A673 (cell line): ENCODE measurements at places on chromosomes 1 and 21. TPM values are rescaled to one million over a fixed set of nuclear protein-coding genes. Genes with fewer than 3 reads are reported as not detected.

- DNase-seq: peak; percentile 68
Measured at GRCh38 chr1:192809307-192810252, 741 bp downstream of the RGS2 start.

DNA sequence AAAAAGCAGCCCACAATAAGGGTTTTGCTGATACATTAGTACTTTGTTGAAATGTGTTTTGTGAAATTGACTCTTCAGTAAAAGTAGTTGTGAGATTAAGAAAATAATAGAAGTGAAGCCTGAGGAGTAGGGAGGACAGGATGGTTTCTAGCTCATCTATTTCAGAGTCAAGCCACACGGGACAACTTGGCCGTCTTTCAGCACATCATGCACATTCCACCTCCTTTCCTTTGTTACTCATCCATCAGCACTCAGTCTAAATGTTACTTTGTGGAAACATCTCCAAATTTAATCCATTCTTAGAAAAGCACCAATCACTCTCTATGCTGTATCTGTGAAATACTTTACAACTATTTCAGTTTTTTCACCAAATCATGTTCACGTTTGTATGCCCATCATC lies 223.3 kb downstream of the FGGY start:
- no peak for DNase-seq

GRCh38 chr1:159185121-159185520 lies 13.7 kb downstream of the CADM3 start:
- DNase-seq: no peak

NCF2 gene
- not detected in 2 replicates for total RNA-seq

DNA sequence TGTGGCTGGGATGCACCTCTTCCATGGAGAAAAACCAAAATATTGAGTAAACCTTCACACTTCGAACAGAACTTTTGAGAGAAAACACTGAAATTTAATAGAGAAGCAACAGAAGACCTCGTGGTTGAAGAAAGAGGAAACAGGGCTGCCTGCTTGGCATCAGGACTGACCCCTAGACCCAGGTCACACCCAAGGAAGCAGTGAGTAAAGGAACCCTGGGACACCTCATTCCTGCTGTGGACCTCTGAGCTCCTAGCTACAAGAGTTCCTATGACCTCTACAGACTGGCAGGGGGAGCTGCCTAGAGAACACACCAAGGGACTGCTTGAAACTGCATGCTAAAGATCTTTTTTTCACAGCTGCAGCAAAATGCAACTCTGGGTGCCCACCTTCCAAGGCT lies 67.8 kb downstream of the FASLG start:
- DNase-seq: no peak

- no peak for DNase-seq
Measured at GRCh38 chr1:115123116-115123515, 33.8 kb upstream of the TSPAN2 start.

GRCh38 chr1:58722967-58723366 lies 23.1 kb upstream of the MYSM1 start:
- no peak for DNase-seq

DNA sequence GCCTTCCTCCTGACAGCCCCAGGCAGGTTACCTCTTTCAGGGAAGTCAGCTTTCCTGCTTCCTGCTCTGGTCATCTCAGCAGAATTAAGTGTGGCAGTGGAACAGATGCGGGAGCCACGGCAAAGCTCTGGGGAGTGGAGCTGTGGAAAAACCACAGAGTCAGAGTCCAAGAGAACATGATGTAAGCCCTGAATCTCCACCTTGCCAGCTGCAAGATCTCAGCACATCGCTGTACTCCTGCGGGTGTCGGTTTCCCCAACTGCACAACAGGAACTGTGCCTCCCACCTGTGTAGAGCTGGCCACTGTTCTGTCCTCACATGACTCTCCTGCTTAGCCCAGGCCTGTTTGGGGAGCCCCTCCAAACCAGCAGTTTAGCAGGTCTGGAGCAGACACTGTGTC lies 123.7 kb downstream of the MATN1 start:
- DNase-seq: no peak

- peak; percentile 78 for DNase-seq
Measured at GRCh38 chr1:183817576-183818288, 12.8 kb downstream of the RGL1 start.

DNA sequence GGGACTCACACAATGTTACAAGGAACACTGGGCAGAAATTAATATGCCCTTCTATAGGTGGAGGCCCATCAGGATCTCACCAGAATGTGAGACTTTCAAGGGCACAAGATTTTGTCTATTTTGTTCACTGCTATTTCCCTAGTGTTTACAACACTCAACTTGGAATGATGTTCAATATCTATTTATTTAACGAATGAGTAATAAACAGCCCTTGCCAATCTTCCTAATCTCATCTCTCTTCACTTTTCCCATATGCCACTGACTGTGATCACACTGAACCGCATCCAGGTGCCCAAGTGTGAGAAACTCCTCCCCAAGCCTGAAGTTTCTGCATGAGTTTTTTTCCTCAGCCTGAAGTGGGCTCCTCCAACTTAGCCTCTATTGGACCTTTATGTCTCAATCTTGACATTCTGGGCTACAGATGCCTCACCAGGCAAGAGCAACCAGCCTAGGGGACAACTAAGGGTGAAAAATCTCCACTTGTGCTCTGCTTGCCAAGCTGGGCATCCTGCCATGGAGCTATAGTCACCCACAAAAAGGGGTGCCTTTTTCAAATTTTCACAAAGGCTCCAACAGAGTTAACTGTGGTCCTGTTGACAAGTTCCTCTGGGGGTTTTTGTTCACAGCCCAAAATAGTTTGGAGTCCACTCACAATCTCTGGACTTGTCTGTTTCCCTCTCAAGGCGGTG lies 105.6 kb downstream of the PLPP3 start:
- DNase-seq: no peak

CLEC20A gene
- not detected in 2 replicates for total RNA-seq

UBASH3A gene
- not detected in 2 replicates for total RNA-seq

DNA sequence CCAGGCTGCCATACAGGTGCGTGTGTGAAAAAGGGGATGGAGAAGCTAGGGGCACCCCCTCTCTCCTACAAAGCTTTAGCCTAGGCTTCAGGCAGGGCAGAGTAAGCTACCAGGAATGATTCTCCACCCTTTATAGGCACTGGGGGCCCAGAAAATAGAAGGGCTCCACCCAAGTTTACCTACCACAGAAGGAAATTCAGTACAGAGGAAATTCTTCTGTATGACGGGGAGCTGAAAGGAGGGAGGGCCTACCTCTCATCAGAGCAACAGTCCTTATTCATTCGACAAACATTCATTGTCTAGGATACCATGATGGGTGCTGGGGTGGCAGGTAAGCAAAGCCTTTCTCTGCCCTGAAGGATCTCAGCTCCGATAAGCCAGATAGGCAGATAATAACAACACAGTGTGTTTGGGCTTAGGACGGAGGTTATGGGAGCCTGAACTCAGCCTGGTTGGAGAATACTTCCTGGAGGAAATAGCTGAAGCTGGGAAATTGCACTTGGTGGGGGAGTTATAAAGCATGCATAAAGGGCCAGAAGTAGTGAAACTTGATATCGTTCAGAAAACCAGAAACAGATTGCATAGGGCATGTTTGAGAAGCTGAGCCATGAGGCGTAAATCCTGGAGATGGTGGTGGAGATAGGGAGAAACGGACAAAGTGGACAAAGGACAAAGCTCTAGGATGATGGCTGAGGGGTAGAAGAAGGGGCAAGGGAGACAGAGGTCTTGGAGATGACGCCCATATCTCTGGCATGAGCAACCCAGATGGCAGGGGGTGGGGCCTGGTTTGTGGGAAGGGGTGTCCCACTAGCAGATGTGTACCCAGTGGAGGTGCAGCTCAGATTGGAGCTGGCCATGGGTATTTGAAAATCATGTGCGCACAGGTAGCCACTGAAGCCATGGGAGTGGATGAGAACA lies 5.3 kb upstream of the P3R3URF start:
- DNase-seq: peak; percentile 49

DNA sequence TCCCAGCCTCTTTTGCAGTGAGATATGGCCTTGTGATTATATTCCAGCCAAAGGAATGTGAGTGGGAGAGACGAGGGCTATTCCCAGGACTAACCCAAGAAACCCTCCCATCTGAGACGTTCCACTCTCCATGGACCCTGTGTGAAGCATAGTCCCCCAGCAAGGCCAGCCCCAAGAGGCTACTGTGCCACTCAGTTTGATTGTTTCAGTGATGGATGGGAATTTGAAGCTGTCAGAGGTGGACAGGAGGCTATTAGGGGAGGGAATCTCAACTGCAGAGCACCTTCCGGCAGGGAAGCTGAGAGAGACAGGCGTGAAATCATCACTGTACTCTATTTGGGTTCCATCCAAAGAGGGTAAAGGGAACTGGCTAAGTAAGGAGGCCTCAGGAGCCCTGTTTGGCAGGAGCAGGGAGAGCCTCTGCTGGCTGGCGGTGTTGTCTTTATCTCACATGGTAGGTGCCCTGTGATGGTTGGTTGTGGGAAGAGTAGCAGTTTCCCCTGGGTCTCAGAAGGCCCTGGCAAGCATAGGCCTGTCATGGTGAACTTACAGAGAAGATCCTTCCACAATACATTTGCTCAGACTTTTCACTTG lies 3.4 kb upstream of the TEX35 start:
- no peak for DNase-seq

CFHR5 gene
- total RNA-seq: not detected in 2 replicates

GRCh38 chr1:214220891-214221290 lies 60.1 kb upstream of the SMYD2 start:
- DNase-seq: no peak

C1orf74 gene
- total RNA-seq: 4.2 and 5.0 TPM in 2 replicates
